ENCODE measurements at places on chromosomes 12 and 14. TPM values are rescaled to one million over a fixed set of nuclear protein-coding genes. Genes with fewer than 3 reads are reported as not detected.

Gene TMEM121
- 1.8 TPM for total RNA-seq

Gene ZDHHC17
- 21.2 TPM for total RNA-seq

Gene BCDIN3D
- total RNA-seq, result 1.3 TPM

Gene SERPINA4
- not detected for total RNA-seq

Gene SLC17A8
- total RNA-seq, result not detected

Gene IFT81
- total RNA-seq, result 7.5 TPM

Gene CFAP54
- total RNA-seq, result 0.15 TPM

Gene CCDC184
- total RNA-seq, result 0.53 TPM

Gene CELA1
- total RNA-seq, result not detected

Gene SCN8A
- total RNA-seq, result 0.46 TPM

Gene OSGEP
- 23.3 TPM for total RNA-seq

Gene SYCP3
- total RNA-seq, result not detected

Gene KCNA5
- 2.1 TPM for total RNA-seq

Gene COCH
- total RNA-seq, result 0.97 TPM

Gene CPNE6
- total RNA-seq, result not detected

Gene GDF3
- total RNA-seq, result not detected

Gene EXOC5
- total RNA-seq, result 55.8 TPM

Gene SAMD15
- total RNA-seq, result 0.30 TPM

Measured in heart right ventricle (tissue), 16 donors.